Sciatic nerve (tissue), 2 donors: ENCODE measurements at places on chromosomes 5 and 9. TPM values are rescaled to one million over a fixed set of nuclear protein-coding genes. Genes with fewer than 3 reads are reported as not detected.

DNA sequence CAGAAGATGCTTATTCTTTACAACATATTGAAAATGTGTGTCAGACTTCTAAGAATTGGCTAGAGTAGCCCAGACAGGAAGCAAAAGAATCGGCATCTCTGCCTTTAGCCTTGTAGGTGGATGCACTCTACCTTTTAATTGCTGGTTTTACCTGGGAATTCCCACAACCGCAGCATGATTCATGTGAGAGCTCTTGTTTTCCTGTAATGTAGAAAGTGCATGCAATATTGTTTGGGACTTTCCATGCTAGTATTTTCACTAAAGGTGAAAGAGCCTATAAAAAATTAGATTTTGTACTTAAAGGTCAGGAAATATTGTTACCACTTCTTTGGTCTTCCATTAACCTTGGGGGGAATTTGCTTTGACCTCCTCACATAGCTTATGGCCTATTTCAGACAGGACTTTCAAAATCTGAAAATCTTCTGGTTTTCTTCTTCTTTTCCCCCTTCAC is 89.8 kb downstream of the NTRK2 start:
- no peak for DNase-seq

DNA sequence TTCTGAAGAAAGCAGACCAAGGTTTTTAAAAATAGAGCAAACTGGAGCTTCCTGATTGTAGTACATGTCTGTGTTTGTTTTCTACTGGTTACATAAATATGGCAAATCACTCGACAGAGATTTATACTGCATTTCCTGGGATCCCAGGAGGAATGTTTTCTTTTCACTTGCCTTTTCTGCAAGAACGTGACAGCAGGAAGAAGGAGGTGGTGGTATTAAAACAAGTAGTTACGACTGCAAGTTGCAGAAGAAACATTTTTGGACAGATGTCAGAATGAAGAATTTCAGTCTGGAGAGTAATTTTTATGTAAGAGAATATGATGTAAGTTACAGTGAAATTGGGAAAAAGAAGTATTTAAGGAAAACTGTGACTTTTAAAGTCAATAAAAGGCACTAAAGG is 253.7 kb upstream of the NFIL3 start:
- DNase-seq, result no peak

- DNase-seq, result no peak
Observed at GRCh38 chr5:99605904-99606303, 677.1 kb upstream of the CHD1 start.

DNA sequence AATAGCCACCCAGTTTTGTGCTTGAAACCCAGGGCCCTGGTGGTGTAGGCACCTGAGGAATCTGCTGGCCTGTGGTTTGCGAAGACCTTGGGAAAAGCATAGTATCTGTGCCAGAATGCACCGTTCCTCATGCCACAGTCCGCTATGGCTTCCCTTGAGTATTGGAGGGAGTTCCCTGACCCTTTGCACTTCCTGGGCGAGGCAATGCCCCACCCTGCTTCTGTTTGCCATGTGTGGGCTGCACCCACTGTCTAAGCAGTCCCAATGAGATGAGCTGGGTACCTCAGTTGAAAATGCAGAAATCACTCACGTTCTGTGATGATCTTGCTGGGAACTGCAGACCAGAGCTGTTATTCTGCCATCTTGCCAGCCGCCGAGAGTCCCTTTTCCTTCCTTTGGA is 483.5 kb downstream of the AGTPBP1 start:
- no peak for DNase-seq

DNA sequence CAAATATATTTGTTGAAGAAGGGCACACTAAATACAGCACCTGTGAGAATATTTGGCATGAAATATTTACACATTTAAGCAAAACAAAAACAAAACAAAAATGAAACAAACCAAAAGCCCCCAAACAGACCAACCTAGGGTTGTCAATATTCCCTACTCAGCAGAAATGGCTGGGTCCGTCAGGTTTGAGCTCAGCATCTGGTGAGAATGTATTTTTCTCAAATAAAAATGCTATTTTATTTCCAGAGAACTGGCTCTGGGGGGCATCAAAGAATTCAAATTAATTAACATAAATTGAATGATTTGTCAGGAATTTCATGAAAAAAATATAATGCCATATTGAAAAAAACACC is 142.8 kb upstream of the COL5A1 start:
- no peak for DNase-seq

DNA sequence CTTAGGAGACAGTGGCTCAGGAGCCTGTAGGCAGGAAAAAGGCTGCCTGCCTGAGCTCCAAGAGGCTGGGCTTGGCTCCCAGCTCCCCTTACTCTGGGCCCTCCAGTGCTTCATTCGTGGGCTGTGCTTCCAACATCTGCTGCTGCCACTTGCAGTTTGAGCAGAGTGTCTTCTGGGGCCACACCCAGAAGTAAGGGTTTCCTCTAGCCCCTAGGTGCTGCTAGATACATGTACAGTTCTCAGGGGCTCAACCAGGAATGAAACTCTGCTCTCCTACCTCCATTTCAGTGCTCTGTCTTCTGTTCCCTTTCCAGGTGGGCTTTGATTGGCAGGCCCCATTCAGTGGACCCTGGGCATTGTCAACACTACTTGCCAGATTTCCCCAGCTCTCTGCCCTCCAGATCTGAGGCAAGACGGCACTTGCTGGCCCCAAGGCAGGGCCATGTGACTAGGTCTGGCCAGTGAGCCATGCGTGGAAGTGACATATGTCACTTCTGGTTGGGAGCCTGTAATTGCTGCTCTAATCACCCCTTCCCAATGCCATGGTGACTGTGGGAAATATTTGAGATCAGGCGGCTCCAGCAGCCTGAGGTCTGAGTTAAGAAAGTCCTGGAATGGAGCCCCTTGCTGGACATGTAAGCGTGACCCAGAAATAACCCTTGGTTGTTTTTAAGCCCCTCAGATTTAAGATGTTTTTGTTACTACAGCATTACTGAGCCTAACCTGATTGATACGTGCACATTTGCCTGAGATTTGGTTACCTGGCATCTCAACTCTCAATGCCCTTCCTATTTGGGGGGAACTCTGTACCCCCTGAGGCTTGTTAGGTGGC is 9.4 kb upstream of the BOD1 start:
- no peak for DNase-seq

DNA sequence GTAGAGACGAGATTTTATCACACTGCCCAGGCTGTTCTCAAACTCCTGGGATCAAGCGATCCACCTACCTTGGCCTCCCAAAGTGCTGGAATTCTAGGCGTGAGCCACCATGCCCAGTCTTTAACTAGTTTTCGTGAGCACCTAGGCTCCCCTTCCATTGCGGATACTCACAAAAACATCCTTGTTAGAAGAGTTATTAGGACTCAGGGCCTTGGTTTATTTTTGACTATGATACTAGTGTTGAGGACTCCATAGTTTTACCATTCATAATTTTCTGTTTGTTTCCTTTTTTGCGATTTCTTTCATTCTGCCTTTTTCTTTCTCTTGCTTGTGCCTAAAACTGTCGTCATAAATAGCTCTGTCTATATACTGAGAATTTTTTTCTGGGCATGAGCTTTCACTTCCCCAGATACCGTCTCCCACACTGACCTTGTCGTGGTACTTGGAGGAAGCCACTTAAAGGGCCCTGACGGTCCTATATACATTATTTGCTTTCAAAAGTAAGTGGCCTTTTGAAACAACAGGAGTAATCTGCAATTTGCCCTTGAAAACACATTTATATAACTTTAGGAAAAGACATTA is 5.2 kb downstream of the F2R start:
- DNase-seq, result no peak

Gene DNM1
- 52.7 TPM for total RNA-seq
